ENCODE measurements at places on chromosomes 5 and 9.

- no peak for DNase-seq
These were observed 39.8 kb downstream of the ACOT12 start for GRCh38 chr5:81354093-81354492.

DNA sequence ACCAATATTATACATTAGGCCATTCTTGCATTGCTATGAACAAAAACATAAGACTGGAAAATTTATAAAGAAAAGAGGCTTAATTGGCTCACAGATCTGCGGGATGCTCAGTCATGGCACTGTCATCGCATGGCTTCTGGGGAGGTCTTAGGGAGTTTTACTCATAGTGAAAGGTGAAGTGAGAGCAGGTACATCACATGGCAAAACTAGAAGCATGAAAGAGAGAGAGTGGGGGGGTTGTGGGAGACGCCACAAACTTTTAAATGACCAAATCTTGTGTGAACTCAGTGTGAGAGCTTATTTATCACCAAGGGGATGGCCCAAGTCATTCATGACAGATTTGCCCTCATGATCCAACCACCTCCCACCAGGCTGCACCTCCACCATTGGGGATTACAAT lies 398.3 kb upstream of the EDIL3 start:
- DNase-seq = no peak

GRCh38 chr5:81195335-81195929 lies 37.7 kb upstream of the CKMT2 start:
- no peak for DNase-seq

- no peak for DNase-seq
These were observed 18.3 kb downstream of the ACTL7B start for GRCh38 chr9:108837530-108837929.

- DNase-seq = no peak
These were observed 610.6 kb upstream of the GRAMD2B start for GRCh38 chr5:125812651-125813050.

DNA sequence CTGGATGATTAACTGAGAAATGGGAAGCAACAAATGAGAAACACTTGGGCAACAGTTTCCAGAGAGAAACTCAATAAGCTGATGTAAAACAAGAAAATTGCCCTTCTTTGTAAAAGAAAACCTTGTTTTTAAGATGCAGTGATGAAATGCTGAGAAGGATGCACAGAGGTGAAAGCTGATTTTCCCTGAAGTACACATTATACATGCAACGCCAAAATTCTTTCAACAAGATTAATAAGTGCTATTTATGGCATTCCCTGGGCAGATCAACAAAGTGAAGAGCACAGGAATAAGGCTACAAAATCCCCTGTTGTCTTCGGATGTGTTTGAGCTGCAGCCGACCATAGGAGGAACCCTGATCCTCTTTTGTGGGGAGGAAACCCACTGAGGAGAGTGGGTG lies 208.0 kb upstream of the ANKH start:
- no peak for DNase-seq

DNA sequence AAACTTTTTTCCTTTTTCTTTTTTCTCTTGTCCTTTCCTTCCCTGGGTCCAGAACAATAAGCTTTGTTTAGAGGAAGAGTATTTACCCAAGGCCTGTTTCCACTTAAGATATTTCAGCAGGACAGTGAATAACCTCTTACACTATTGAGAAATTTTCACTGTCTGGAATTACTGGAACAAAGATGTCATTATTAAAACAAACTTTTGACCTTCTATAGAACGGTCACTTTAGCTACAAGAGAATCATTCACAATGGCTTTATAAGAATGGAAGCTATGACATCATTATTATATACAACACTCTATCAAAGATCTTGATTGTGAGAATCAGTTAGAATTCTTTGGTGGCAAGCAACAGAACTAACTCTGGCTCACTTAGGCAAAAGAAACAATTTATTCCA lies 22.0 kb upstream of the ARHGAP26 start:
- no peak for DNase-seq

GRCh38 chr5:95966005-95966404 lies 4.4 kb upstream of the ELL2 start:
- DNase-seq = no peak

- peak; percentile 94 for DNase-seq
These were observed 57.8 kb upstream of the RAI14 start for GRCh38 chr5:34598177-34598794.

DNA sequence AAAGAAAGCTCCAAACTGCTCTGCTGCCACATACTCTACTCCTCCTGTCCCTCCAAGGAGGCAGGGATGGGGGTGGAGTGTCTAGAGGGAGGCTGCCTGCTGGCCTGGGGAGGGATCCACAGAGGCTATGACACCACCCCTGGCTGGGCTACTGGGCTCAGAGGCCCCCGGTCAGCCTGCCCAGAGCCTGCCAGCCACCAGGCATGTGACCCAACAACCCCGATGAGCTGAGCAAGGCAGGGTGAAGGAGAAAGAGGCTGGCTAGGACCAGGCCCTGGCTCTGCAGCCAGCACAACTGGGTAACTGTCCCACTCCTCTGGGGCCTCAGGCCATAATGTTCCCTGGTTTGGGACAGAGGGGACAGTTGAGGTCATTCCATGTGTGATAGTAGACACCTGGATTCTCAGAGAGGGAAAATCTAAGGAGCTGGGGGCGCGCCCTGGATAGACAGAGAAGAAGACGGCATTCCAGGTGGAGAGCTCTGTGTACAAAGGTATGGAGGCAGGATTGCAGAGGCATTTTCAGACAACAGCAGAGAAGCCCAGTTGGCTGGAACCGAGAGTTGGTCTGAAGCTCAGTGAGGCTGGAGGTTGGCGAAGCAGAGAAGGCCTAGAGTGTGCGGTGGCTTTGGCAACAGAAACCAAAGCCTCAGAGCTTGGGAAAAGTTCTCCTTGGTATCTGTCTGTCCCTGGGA lies 33.8 kb upstream of the IL17B start:
- no peak for DNase-seq

GRCh38 chr5:8870959-8871355 lies 674.9 kb downstream of the SEMA5A start:
- no peak for DNase-seq

DNA sequence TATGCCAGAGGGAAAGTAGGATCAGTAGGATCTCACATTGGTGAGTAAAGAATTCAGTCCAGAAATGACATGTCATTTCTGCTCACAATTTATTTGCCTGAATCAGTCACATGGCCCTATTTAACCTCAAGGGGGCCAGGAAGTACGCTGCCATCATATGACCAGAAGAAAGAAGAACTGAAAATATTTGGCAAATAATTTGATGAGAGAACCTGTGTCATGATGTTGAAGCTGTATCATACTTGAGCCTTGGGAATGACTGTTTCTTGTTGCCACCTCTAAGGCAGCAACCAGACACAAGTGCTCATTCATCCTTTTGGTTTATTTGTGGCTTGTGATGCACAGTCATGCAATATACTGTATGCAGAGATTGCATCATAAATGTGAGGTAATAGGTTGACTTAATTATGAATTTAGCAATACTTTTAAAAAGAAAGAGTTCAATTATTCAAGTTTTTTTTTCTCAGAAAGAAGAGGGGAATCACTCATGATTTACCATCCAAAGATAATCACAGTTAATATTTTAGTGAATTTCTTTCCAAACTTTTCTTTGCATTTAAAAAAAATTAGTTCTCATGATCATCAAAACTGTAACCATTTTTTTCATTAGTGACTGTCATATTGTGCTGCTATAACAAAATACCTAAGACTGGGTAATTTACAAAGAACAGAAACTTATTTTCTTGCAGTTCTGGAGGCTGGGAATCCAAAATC lies 8.2 kb upstream of the ZFYVE16 start:
- no peak for DNase-seq

GRCh38 chr9:89312222-89312571 lies 1.2 kb downstream of the CKS2 start:
- DNase-seq = no peak

DNA sequence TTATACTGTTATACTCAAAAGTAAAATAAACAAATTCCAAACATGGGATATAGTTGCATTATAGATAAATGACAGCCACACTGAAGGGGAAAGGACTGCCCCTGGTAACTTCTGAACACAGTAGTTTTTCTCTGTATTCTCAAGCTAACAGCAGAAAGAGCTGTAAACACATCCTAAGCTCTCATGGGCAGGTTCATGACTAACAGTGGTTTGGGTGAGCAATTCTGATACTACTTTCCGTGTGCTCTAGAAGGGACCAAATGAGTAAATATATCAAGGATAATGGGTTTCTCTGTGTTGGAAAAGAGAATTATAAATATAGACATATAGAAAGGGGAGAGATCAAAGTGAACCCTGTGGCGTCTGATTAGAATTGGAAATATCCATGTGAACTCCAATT lies 2.2 kb upstream of the LCN6 start:
- no peak for DNase-seq

DNA sequence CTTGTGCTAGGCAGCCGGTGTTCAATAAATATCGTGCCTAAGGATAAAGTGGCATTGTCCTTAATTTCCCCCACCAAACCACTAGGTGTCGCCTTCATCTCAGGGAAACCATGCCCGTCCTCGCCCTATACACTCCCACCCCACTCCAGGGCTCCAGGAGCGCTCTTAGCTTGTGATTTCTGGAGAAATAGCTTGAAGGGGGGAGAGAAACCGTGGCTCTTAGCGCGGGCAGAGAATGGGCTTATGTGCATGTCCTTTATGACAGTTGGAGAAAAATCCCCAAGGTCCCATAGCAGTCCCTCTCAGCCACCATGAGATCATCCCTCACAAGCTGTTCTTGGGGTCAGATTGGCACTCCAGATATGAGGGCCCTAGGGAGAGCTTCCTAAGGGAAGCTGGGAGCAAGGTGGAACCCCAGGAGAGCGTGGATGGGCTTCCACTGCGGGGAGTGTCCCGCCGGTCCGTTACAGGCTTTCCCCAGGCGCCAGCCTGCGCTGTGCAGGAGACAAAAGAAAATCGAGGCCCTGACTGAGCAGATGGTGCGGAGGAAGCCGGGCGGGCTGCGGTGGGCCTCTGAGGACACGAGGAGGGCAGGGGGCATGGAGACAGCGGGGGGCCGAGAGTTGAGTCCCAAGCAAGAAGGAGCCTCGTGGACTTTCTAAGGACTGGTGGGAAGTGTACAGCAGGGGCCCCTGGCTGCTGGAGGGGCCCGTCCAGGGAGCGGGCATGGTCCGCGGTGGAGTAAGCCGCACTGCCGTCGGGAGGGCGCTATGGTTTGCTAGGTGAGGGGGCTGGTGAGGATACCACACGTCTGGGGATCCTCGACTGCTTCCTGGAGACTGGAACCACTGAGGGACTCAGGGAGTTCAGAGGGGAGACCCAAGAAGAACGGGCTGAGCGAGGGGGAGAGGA lies 750 bp upstream of the NPR2 start:
- DNase-seq = peak; percentile 60

- no peak for DNase-seq
These were observed 10.5 kb upstream of the B4GALT1 start for GRCh38 chr9:33177639-33178038.

GRCh38 chr9:87703636-87704276 lies 22.2 kb upstream of the CTSL start:
- no peak for DNase-seq

GRCh38 chr9:84694248-84694647 lies 24.7 kb downstream of the NTRK2 start:
- DNase-seq = no peak

DNA sequence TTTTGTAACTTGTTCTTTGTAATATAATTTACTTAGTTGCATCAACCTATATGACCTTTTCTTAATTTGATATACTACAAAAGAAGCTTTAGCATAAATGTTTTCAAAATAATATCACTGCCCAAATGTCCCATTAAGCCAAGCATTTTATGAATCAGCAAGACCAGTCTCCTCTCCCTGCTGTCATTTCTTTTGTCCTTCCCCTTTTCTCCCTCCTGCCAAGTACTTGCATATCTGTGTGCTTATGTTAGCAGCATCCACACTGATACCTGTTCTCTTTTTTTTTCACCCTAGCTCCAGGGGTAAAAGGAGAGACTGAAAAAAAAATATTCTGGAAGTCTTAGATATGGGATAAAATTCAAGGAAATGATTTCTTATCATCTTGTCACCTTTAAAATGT lies 69.7 kb downstream of the ZSWIM6 start:
- DNase-seq = peak; percentile 43

DNA sequence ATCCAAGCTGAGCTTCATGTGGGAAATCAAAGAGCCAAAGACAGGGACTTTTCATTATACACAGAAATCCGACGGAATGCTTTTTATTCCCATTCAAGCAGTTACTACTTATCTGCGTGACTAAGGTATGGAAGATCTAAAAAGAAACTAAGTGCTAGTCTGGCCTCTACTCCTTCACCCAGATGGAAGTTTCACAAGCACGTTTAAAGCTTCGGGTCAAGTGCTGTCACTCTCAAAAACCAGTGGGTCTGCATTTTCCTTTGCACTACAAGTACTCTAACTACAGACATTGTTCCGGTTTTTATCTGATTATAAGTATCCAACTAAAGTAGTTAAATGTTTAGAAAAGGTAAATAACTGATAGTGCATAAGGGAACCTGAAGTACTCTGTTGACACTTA lies 13.7 kb upstream of the MTAP start:
- no peak for DNase-seq

DNA sequence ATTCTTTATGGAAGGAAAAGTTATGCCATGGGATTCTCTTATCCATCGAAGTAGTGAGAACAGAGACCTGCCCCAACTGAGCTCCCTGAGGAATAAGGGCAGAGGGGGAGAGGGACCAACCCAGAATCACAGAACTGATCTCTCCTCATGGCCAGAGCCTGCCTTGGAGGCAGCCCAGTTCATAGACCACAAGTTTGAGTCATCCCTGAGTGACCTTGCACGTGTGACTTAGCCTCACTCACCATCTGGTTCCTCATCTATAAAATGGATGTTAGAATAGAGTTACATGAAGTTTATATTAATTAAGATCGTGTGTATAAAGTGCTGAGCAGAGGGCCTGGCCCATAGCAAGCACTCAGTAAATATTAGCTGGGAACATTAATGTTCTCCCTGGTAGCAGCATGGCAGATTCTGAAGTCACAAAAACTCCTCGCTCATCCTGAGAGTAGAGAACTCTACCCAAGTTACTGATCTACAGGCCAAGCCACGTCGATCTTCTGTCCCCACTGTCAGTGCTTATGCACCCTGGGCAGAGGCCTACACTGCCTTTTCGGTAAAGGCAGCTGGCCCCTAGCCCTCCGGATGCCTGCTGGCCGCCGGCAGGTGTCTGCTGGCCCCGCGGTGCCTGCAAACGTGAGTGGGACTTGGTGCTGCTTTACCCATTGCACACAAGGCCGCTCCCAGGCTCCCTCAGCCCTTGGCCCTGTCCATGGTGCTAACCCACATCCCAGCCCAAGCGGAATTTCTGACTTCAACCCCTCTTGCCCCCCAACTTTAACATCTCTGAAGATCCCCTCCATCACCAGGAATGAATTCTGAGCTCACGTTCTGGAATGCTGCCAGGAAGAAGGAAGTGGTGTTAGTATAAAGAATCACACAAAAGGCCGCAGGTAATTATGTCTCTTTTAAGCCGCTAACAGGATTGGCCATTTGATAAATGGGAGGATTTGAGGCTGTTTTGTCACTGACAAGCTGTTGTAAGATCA lies 61.1 kb upstream of the ARAP3 start:
- no peak for DNase-seq

DNA sequence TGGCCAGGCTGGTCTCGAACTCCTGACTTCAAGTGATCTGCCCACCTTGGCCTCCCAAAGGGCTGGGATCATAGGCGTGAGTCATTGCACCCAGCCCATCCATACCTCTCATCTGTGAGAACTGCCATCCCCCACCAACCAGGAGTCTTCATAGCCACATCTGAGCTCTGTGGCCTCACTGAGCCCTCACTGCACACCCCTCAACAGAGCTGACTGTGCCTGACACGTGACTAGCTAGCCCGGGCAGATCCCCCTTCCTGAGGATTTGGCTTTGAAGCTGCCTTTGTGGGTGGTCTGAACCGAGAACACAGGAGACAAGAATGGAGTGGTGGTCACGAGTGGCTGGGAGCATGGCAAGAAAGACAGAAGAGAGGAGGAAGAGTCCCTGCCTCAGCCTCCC lies 15.6 kb downstream of the AK8 start:
- DNase-seq = no peak

- DNase-seq = no peak
These were observed 393.7 kb upstream of the IRX1 start for GRCh38 chr5:3201941-3202340.
